ENCODE measurements at places on chromosomes 4 and X.

DNA sequence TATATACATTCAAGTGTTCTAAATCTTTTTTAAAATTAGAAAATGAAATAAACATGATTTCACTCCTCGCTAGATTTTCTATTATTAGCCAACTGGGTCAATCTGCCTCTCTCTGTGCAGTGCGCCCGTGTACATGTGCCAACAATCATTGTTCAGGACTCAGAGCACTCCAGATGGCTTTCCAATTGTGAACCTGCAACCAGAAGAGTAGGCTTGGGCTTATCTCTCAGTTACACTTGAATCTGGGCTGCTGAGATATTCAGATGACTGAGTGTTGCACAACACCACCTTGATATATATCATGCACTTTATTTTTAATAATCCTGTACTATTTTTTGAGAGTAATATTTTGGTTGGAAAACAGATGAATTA, 184.0 kb upstream of the FSTL5 start:
- DNase-seq, result no peak

- peak; percentile 65 for DNase-seq
These were observed 7.4 kb downstream of the SNCA start for GRCh38 chr4:89829470-89830138.

DNA sequence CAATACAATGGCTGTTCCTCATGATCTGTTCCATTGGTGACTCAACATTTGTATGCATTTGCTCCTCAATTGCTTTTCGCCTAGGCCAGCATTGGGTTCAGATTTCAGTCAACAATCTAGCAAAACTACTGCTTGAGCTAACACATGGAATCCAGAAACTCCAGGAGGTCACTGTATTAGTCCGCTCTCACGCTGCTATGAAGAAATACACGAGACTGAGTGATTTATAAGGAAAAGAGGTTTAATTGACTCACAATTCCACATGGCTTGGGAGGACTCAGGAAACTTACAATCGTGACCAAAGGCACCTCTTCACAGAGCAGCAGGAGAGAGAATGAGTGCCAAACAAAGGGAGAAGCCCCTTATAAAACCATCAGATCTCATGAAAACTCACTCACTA, 67.1 kb downstream of the RXFP1 start:
- no peak for DNase-seq

- DNase-seq, result no peak
These were observed 39.1 kb downstream of the SUPT20HL1 start for GRCh38 chrX:24399550-24399949.

- DNase-seq, result no peak
These were observed 112.4 kb upstream of the SPRY1 start for GRCh38 chr4:123284168-123284567.

- DNase-seq, result no peak
These were observed 11.0 kb downstream of the GNRHR start for GRCh38 chr4:67743194-67743593.

GRCh38 chrX:13570261-13570605, 832 bp downstream of the EGFL6 start:
- DNase-seq, result no peak

DNA sequence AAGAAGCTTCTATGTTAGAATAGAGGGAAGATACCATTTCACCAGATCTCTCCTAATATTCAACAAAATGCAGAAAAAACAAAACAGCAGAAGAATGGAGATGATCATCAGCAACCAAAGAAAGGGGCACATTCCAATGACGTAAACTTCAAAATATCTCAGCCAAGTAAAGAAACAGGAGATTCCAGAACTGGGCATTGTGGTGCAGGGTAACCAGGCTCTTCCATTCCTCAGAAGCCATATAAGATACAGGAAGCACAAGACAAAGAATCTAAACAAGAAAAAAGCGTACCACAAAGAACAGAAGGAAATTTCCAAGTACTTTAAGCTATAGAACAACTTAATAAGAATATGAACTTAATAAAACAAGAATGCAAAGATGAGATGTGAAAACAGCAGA, 6.9 kb upstream of the ARMCX4 start:
- no peak for DNase-seq

DNA sequence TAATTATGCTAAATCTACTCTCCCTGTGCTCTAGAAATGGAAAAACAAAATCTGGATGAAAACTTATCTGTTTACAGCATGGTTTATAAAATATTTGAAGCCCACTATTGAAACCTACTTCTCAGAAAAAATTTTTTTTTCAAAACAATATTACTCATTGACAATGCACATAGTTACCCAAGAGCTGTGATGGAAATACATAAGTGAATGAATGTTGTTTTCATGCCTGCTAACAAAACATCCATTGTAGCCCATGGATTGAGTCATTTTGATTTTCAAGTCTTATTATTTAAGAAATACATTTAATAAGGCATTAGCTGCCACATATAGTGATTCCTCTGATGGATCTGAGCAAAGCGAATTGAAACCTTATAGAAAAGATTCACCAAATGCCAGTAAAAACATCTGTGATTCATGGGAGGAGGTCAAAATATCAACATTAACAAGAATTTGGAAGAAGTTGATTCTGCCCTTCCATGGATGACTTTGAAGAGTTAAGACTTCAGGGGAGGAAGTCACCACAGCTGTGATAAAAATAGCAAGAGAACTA, 144.7 kb upstream of the HHIP start:
- DNase-seq, result no peak

GRCh38 chr4:15420642-15421041, 7.2 kb upstream of the C1QTNF7 start:
- DNase-seq, result no peak

DNA sequence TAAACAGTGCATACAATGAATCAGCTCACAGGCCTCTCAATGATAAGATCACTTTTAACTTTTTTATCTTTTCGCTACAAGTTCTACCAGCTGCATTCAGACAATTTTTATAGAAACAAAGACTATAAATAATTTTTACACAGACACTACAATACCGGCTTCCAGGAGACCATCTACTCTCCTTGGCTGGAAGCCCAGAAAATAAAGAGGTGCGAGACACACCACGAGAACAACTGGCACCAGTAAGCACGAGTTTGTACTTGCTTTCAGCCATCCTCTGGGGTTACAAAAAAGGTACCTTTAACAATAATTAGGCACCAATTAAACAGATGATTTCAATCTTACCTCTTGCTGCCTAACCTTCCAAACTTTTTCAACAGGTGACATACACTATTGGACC, 11.2 kb upstream of the PRDX4 start:
- DNase-seq, result no peak

DNA sequence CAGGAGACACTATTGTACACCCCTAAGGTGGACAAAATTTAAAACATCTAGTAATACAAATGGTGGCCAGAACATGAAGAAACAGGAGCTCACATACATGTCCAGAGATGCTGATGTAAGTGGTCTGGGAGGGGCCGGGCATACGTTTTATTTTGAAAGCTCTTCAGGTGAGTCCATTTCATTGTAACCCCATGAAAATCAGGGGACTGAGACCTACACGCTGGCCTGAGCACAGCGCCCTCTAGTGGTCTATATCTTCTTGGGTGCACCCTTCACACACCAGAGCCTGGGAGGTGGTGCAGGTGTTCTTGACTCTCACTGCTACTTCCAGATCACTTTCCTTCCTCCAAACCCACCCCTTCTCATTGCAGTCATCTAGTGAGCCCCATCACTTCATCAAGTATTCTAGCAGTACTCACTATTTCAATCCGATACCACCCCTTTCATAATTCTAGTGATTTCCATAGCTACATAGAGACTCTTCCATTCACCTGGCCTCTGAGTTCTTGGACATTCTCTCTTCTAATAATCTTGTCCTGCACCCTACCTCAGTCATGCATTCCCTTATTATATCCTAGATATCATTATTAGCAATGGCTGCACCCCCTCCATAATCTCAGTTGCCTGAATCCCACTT, 4.3 kb upstream of the TLR6 start:
- DNase-seq, result peak; percentile 33

DNA sequence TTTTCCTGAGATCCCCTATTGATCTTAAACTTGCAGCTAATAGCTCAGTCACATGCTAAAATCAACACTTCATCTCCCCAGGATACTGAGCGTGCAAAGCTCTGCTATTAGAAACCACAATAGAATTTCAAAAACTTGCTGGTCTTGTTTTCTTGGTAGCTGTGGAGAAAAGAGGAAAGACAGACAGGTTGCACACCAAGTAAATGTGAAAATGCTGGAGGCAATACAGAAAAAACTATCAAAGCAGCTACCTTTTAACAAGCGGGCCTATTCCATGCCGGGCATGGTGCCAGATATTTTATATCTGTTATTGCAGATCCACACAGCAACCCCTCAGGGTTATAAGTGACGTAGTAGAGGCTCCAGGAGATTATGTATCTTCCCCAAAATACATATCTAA, 171.9 kb downstream of the DCTD start:
- no peak for DNase-seq

GRCh38 chr4:183797445-183798300, 107.4 kb upstream of the STOX2 start:
- no peak for DNase-seq

DNA sequence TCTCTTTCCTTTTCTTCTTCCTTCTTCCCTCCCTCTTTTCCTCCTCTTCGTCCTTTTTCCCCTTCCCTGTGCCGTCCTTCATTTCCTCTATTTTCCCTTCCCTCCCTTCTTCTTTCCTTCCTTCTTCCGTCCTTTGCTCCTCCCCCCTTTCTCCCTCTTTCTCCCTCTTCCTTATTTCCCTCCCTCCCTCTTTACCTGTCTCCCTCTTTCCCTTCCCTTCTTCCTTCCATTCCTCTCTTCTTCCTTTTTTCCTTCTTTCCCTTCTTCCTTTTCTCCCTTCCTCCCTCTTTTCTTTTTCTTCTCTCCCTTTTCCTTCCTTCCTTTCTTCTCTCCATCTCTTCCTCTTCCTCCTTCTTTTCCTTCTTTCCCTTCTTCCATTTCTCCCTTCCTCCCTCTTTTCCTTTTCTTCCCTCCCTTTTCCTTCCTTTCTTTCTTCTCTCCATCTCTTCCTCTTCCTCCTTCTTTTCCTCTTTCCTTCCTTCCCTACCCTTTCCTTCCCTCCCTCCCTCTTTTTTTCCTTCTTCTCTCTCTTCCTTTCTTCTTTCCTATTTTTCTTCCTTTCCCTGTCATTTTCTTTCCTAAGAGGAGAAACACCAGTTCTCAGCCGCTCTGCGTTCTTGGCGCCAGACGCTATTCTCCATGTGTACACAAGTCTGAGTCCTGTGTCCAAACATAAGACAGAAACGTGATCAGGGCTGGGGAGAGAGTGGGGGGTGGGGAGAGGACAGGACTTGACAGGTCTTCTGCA, 597.1 kb downstream of the MID1IP1 start:
- DNase-seq, result no peak

- DNase-seq, result no peak
These were observed 562 bp downstream of the RNF212 start for GRCh38 chr4:1112821-1113182.

DNA sequence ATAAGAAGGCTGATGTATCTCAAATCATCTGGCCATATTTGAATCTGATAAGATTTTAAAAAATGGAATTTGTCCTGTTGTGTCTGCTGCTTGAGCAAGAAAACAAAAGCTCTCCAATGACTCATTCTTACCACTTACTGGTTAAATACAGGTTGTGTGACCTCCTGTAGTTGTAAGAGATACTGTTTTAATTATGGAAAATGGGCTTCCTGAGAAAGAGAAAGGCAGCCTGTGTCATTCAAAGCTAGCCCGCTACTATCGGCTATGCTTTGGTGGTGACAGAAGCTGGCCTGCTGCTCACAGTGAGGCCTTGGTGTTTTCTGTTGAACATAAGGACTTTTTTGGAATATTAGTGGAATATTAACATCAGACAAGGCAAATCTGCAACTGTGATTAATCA, 1722.1 kb upstream of the PCDH10 start:
- no peak for DNase-seq

GRCh38 chr4:120003193-120003592, 63.5 kb downstream of the MAD2L1 start:
- no peak for DNase-seq

DNA sequence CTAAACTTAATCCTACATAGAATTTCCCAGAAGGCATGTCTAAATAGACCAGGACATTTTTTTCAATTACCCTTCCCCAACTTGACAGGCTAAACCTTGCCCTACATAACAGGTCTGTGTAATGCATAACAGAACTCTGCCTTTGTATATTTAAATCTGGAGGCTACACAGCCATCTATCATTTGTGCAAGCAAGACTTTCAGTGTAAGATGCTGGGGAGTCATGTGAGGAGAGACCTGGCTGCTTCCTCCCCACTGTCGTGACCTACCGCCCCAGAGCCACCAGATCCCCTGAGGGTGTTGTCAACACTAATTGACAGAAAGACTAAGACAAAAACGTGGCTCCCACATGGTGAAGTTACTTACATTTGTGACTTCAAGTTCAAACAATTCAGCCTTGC, 342.2 kb downstream of the PPARGC1A start:
- DNase-seq, result no peak

DNA sequence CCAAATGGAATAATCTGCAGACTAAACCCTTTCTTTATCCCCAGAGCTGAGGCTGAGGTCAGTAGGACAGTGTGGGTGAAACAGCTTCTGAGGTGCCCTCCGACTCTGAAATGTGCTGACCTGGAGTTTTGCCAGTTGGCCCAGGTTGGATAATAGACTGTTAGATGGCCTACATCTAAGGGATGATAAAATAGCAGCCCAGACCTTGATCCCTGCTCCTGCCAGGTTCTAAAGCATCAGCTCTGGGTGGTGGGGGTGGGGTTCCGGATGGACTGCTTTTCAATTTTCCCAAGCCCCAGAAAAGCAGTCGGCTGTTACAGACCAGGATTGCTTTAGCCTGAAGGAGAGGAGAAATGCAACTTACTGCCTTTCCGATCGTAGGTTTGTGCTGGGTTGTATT, 110.4 kb downstream of the NHS start:
- no peak for DNase-seq

DNA sequence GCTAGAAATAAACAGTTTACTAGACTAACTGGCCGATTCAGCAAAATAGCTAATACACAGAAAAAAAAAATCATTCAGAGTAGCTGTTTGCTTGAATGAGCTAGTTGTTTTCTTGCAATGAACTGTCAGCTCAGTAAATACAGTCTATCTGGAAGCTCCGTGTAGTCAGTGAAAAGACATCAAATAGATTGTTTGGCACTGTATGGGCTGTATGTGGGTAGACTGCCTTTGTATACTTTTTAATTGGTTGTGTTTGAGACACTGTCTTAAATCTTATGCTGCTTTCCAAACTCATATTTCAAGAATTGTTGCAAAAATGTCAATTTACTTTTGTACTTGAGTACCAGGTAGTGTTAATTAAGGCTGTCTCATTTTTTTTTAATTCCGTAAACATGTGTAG, 61.6 kb upstream of the GPR174 start:
- DNase-seq, result no peak

GRCh38 chr4:142393127-142393526, 453.0 kb downstream of the INPP4B start:
- DNase-seq, result no peak

Measured in DND-41 (cell line).